Stimulated activated CD4-positive, alpha-beta T cell treated with anti-CD3 and anti-CD28 coated beads, Interleukin-1b, Interleukin-23, amount 100 ng/mL, for 1 hour (primary cell): ENCODE measurements at places on chromosomes 12 and 14.

DNA sequence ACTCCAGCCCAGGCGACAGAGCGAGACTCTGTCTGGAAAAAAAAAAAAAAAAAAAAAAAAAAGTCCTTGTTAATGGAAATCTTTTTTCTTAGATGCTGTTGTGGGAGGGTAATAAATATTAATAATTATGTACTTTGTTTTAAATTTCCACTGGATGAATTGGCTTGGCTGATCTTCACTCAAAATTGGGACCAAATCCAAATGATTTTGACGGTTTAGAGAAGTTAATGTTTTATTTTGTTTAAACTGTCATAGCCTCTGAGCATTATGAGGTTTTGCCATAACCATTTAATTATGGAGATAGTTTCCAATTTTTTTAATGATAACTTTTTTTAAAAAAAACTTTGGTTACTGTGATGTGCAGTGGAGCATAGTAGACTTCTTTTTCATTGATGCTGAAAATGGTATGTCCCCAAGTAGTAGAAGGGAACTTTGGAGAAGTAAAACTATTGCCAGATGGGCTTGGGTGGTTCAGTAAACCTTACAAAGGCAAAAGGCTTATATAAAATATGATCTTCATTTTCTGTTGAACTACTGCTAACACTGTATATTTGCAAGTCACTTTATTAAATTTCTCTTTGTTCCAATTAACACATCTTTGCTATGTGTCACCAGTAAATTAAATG lies 3.9 kb upstream of the PMCH start:
- DNase-seq = no peak

DNA sequence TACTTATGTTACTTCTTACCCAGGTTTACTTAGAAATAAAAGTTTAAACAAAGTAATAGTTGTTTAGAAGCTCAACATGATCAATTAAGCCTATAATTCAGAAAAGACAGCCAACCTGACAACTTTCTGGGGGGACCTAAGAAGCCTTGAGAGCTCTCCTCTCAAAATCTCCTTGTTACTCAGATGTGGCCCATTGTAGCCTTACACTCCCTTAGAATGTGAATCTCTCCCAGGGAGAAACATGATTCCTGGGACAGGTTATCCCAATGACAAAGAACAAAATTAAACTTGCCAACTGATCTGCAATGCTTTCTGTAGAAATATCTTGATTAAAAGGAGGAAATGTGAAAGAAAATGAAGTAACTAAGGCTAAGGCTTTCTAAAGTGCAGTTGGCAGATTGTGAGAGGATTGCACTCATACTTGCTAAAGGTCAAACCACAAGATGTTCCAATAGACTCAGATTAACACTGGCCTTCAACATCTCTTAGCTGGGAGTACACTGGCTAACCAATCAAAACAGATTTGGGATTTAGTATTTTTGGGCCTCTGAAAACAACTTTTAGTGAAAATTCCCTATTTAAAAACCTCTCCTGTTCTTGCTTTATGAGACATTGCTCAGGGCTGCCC lies 72.3 kb upstream of the TMX1 start:
- DNase-seq = no peak

- DNase-seq = no peak
Measured at GRCh38 chr14:61533513-61534255, 161.6 kb upstream of the HIF1A start.

- no peak for DNase-seq
Measured at GRCh38 chr12:131254374-131254773, 300.7 kb downstream of the ADGRD1 start.

DNA sequence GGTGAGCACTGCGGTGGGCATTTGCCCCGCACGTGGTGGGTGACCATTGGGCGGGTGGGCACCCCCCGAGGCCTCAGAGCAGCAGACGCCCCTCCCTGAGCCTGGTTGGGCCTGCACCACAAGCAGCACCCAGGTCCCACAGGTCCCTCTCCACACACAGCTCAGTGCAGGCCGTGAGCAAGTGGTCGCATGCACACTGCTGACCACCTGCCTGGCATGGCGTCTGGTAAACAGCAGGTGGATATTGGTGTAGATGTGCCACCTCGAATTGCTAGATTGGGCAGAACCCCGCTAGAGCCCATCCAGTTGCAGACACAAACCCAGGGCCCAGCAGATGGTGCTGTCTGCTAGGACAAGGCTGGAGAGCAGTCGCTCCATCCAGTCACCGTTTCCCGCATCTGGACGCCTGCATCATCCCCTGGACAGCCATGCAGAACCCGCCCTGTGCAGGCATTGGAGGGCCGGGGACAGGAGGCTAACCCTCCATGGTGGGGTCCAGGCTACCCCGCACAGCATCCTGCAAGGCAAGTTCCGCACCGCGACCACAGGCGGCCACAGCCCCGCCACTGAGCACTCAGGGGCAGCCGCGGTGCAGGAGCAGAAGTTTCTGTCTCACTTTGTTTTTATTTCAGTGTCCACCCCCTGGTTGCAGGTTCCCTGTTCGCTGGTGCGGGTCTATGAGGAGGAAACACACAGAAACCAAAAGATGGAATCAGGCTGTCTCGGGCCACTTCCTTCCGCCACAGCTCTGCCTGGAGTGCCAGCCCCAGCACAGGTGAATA lies 45.6 kb upstream of the RIMBP2 start:
- peak; percentile 40 for DNase-seq

DNA sequence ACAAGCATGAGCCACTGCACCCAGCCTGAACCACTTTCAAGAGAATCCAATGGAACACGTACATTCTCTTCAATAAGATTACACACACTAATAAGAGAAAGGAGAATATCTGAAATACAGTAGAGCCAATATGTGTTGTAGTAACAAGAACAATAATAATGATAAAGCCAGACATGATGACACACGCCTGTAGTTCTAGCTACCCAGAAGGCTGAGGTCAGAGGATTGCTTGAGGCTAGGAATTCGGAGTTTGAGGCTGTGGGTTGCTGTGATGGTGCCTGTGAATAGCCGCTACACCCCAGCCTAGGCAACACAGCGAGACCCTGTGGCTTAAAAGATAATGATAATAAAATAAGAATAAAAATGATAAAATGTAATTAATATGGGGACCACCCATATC lies 15.6 kb downstream of the APOBEC1 start:
- no peak for DNase-seq

DNA sequence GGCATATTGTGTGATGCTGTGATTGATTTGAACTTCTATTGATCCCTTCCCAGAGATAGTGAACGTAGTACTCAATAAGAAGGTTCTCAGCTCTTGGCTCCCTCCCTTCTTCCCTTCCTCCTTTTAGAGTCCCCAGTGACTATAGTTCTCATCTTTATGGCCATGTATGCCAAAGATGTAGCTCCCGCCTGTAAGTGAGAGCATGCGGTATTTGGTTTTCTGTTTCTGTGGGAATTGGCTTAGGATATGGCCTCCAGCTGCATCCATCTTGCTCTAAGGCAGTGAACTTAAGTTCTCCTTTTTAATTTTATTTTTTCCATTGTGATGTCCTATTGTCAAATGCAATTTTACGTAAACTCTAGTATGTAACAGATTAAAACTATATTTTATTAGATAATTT lies 109.5 kb downstream of the AEBP2 start:
- DNase-seq = no peak

- no peak for DNase-seq
Measured at GRCh38 chr12:113747017-113747416, 219.1 kb downstream of the RBM19 start.

DNA sequence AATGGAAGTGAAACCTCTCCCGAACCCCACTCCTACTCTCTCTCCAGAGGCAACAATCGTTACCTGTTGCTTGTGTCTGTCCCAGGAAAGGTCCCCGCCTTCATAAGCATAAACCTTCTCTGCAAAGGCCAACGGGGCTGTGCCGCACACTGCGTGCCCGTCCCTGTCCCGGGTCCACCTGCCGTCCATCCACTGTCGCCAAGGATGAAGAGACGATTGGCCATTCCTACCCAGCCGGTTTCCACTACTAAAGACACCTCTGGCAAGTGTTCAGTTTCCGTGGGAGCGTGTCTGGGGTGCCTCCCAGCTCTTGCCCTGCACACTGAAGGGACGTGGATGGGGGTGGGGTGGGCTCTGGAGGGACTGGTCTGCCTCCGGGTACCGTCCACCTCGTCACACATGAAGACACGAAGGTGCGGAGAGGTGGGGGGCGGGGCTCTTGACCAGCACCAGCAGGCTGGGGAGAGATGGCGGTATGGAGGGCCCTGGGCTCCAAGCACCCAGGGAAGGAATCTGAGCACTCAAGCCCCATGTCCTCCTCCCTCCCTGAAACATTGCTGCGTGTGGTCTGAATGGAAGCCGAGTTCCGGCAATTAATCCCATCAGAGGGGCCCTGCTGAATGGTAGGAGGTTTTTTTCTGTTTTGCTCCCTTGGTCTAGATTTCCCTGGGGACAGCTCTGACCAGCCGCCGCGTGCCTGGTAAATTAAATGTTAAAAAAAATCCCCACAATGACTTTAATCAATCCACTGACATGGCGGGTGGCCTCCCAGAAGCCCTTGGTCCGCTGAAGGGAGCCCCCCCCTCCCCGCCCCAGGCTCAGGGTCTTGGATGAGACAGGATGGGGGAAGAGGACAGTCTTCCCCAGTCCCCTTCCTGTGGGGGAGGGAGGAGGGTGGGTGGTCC lies 4.1 kb upstream of the KIF26A start:
- DNase-seq = no peak

GRCh38 chr12:125071456-125071855 lies 6.2 kb downstream of the AACS start:
- no peak for DNase-seq

- DNase-seq = no peak
Measured at GRCh38 chr12:40439771-40440492, 215.1 kb downstream of the LRRK2 start.

GRCh38 chr12:48197549-48197970 lies 5.5 kb downstream of the OR10AD1 start:
- DNase-seq = no peak

- no peak for DNase-seq
Measured at GRCh38 chr14:103281496-103282231, 52.4 kb upstream of the EIF5 start.

- peak; percentile 29 for DNase-seq
Measured at GRCh38 chr14:39432619-39433451, 602 bp upstream of the FBXO33 start.

- no peak for DNase-seq
Measured at GRCh38 chr12:100956311-100956852, 161.8 kb downstream of the ANO4 start.

DNA sequence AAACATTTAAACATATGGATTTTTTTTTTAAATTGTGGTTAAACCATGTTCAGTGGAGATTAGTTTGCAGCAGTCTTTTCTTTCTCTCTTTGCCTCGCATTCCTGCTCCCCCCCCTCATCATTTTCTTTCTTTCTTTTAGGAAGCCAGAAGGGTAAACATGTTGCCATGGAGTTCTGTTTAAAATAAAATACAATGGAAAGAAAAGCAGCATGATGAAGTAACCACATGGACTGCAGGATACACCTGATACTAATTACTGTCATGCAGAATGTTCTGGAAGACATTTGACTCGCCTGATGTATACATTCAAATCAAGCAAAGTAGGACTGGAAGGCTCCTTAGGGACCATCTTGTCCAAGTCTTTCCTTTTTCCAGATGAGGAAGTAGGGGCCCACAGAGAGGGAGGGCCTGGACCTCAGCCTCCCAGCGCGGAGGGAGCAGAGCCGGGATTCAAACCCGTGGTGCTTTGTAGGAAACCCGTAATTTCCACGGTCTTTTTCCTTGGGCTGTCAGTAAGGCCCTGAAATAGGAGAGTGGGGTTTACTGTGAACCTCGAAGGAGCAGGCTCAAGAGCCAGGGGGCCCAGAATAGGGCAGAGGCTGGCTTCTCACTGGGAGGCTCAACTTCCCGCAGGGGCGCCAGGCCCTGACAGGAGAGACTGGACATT lies 2.4 kb upstream of the MEG3 start:
- no peak for DNase-seq

GRCh38 chr12:47894068-47894467 lies 10.7 kb downstream of the VDR start:
- no peak for DNase-seq

DNA sequence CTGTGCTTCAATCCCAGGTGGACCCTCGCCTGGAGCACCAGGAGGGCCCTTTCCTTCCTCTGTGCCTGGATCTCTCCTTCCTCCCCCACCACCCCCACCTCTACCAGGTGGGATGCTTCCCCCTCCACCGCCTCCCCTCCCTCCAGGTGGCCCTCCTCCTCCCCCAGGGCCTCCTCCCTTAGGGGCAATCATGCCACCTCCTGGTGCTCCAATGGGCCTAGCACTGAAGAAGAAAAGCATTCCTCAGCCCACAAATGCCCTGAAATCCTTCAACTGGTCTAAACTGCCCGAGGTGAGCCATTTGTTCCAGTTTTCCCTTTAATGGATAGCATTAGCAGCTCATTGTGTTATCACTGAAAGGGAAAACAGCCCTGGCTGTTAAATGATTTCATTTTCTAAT lies 134.0 kb downstream of the GPR135 start:
- no peak for DNase-seq

- no peak for DNase-seq
Measured at GRCh38 chr14:90272523-90272922, 16.2 kb downstream of the PSMC1 start.

DNA sequence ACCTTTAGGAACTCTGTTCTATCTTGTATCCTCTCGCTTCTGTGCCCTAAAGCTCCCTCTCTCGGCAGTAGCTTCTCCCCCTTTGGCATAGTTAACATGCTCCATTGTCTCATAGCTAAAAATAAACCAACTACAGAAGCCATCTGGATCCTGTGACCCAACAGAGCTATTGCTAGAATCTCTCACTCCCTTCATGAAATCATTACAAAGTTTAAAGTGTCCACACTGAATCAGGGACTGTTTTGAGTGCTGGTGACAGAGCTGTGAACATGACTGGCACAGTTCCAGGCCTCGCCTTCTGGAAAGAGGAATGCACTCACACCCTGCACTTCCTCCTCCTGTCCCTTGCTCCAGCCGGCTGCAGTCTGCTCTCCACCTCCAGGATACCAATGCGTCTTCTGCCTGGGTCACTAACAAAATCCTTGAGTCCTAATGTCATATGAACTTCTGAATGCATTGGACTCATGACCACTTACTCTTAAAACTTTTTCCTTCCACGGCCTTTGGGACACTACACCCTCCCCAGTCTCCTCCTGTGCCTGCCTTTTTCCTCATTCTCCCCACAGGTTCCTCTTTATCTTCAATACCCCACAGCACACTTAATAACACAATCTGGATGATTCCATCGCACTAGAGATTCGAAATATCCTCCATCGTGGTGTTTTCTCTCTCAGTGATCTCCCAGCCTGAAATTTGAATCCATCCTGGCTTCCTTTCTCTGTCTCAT lies 13.2 kb downstream of the PLBD1 start:
- DNase-seq = no peak

- no peak for DNase-seq
Measured at GRCh38 chr14:39368261-39368959, 63.8 kb downstream of the FBXO33 start.
